ENCODE measurements at places on chromosomes 4 and X.

DNA sequence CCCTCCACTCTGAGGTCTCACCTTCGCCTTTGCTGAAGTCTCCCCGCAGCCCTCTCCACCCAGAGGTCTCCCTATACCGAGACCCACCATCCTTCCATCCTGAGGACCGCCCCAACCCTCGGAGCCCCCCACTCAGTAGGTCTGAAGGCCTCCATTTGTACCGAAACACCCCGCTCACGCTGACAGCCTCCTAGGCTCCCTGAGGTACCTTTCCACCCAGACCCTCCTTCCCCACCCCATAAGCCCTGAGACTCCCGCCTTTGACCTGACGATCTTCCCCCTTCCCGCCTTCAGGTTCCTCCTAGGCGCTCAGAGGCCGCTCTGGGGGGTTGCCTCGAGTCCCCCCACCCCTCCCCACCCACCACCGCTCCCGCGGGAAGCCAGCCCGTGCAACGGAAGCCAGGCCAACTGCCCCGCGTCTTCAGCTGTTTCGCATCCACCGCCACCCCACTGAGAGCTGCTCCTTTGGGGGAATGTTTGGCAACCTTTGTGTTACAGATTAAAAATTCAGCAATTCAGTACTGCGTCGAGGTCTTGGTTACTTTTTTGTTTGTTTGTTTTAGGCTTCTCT is 5.0 kb downstream of the SOD3 start:
- DNase-seq, result no peak

DNA sequence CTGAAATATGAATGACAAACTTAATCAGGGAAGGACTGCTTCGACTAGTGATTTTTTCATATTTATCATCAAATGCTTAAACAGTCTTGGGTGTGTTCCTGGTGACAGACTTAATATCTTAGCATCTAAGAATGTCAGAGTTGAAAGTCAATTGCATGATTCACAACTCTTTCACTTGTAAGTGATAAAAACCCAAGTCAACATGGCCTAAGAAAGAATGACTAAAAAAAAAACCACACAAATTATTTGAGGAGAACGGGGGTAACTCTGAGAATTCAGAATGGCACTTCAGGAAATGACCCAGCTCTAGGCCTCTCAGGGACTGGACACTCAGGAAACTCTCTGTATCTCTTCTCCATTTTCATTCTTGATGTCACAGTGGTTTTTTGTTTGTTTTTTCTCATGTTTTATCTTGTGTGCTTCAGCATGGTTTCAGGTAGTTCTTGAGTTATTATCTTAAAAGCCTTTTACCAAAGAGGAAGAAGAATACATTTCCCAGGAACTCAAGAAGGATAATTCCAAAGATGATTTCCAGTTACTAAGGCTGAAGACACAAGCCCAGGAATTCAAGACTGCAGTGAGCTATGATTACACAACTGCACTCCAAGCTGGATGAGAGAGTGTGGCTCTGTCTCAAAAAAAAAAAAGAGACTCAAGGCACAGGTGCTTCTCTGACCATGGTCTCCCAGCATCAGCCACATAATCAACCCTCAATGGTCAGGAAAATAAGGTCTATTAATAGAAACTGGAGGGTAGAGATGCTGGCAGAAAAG is 1697.8 kb upstream of the IGFBP7 start:
- no peak for DNase-seq

GRCh38 chrX:120486786-120487185 is 17.7 kb upstream of the LAMP2 start:
- no peak for DNase-seq

- no peak for DNase-seq
Observed at GRCh38 chr4:182600856-182601255, 316.3 kb downstream of the DCTD start.

- no peak for DNase-seq
Observed at GRCh38 chr4:152655272-152656129, 24.3 kb downstream of the TMEM154 start.

GRCh38 chr4:82381661-82382296 is 8.0 kb upstream of the HNRNPD start:
- DNase-seq, result no peak

DNA sequence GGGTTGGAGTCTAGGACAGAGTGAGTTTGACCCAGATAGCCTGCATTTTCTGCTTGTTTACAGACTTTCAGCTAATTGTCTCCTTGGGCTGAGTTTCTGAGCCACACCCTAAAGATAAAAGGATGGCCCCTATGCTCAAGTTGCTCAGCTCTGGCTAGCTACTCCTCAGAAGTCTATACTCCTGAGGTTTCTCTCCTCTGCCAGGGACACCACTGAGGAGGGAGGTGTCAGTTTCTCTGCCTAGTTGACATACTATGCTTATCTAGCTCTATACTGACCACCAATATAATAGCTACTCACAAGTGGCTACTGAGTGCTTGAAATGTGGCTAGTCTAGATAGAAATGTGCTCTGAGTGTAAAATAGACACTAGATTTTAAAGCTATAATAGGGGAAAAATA is 23.6 kb downstream of the HADH start:
- no peak for DNase-seq

DNA sequence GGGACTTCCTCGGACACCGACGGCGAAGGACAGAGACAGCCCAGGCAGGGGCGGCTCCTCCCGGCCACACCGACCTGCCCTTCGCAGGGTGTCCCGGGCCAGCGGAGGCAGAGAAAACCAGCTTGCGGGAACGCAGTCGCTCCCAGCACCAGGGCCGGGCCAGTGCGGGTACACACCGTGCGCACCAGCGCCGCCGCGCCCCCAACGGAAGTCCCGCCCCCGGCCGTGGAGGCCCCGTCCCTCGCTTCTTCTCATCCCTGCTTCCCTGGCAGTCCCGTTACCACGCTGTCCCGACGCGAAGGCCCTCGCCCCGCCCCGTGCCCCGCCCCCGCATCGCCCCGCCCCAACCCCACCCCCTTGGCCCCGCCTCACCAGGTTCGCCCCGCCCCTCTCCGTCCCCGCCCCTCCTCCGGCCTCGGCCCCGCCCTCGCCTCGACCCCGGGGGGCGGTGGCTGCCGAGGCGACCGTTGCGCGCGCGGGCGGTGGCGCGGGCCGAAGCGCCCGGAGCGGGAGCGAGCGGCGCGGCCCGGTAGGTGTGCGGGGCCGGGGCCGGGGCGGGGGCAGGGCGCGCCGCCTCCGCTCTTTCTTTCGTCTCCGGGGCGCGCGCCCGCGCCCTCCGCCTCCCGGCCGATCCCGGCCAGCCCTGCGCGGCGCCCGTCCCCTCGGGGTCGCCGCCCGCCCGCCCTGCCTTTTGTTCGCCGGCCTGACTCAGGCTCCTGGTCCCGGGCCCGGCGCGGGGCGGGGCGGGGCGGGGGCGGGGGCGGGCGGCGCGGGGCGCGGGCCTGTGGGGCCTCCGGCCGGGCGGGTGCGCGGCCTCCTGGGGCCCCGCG is at the start of gene RGS12:
RGS12 (plus strand) TSS at position 451 of the 830 bp plus-strand sequence. CDS start 23,150 bp downstream, outside the sequence.
- peak; percentile 90 for DNase-seq

- DNase-seq, result no peak
Observed at GRCh38 chrX:69073241-69073640, 92.0 kb downstream of the PJA1 start.

GRCh38 chr4:8286719-8287342 is 17.3 kb downstream of the HTRA3 start:
- no peak for DNase-seq

DNA sequence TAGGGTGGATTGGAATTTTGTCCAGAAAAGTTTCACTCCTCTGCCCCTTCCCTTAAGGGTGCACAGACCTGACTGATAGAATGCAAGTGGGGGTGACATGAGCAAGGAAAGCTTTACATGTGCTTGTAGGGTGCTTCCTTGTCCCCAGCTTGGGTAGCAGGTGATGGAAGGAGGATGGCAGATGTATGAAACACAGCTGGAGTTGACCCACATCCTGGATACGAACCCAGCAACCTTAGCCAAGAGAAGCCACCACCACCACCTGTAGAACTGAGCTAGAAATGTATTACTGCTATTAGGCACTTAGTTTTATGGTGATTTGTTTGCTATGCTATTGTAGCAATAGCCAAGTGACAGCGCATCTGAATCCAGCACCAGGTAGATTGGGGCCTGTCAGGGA is 227.4 kb downstream of the HS3ST1 start:
- DNase-seq, result no peak

GRCh38 chrX:104742355-104742754 is 176.4 kb downstream of the IL1RAPL2 start:
- no peak for DNase-seq

DNA sequence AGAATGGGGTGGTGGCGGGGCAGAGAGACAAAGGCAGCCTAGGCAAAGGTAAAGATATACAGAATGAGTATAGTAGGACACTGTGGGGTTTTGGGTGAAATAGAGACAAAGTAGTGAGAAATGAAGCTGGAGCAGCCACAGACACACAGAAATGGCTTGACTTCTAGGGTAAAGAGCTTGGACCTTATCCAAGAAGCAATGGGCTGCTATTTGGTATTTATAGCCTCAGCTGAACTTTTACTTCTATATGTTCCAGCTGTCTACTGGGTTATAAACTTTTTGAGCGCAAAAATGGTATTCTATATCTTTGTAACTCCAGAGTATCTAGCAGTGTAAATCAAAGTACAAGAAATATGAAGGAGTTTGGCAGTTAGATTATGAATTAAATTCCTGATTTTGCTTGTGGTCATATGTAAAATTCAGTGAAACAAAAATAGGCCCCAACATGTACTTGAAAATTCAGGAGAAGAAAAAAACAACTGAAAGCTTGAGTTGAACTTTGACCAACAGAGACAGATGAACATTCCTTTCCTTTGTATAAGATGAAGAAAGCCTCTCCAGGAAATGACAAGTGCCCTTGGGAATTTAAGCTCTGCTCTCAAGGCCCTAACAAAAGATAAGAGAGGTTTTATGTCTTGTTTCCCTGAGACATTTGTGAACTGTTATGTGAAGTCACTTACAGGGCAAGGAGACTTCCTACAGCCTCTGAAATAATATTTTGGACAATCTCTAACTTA is 354.1 kb downstream of the CHIC1 start:
- peak; percentile 97 for DNase-seq

DNA sequence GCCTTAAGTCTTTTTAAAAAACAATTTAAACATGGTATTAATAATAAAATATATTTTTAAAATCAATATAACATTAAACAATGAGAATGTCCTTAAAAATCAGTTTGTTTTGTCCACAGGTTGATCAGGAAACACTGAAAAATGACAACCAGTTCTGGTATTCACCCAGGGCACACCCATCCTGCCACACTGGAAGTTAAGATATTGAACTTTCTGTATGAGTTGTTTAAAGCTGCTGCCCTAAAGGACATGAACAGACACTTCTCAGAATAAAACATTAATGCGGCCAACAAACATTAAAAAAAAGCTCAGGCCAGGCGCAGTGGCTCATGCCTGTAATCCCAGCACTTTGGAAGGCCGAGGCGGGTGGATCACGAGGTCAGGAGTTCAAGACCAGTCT is 15.0 kb upstream of the HOPX start:
- DNase-seq, result no peak

DNA sequence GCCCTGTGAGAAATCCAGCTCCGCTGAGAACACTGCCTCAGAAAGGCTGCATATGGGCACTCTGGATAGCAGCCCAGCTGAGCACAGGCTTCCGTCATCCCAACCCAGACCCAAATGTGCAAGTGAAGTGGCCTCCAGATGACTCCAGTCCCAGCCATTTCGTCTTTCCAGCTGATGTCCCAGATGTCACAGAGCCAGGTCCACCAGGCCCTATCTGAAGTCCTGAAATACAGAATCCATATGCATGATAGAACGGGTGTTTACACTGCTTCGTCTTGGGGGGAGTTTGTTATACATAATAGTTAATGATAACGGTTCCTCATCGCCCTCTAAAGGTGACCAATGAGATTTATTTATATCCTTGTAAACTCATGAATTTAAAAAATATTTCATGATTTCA is 72.6 kb upstream of the TRIM2 start:
- no peak for DNase-seq

- no peak for DNase-seq
Observed at GRCh38 chr4:112029771-112030171, 115.5 kb upstream of the FAM241A start.

GRCh38 chr4:85078016-85078415 is 111.5 kb upstream of the WDFY3 start:
- peak; percentile 2 for DNase-seq

- no peak for DNase-seq
Observed at GRCh38 chr4:100983426-100983825, 363.9 kb downstream of the PPP3CA start.

GRCh38 chrX:46547857-46548256 is 2.6 kb upstream of the ZNF674 start:
- DNase-seq, result peak; percentile 91

- DNase-seq, result peak; percentile 39
Observed at GRCh38 chr4:114178392-114178791, 198.9 kb upstream of the ARSJ start.

- DNase-seq, result no peak
Observed at GRCh38 chr4:87029356-87029755, 94.5 kb downstream of the AFF1 start.

DNA sequence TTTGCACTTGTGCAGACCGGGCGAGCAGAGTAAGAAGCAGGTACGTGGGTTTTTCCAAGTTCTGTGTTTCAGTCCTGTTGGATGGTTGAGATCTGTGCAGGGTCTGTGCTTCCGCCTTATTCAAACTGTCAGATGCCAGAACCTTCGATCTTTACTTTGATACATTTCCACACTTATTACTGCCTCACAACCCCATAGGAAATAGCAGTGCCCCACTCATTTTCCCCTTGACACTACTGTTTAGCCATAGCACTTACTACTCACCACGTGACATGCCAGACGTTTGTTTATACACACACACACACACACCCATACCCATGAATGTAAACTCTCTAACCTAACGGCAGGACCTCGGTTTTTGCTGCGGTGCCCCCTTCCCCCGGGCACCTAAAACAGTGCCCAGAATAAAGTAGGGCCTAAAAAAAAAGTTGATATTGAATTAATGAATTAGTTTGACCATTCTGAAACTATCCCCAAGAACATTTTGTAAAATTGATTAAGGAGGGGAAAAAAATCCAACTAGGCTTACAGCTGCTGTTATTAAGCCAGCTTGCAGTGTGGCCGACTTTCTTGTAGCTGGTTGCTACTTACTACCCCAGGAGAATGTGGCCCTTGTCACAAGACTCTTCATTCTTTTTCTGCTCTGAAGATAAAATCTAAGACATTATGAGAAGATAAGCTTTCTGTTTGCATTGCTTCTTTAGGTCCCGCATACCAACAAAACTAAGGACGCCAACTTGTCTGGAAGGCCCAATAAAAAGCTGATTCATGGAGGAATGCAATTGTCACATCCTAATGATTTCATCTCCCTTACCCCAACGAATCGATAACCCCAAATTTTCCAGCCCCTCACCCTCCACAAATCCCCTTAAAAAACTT is 704 bp upstream of the SEPSECS start:
- peak; percentile 68 for DNase-seq

DNA sequence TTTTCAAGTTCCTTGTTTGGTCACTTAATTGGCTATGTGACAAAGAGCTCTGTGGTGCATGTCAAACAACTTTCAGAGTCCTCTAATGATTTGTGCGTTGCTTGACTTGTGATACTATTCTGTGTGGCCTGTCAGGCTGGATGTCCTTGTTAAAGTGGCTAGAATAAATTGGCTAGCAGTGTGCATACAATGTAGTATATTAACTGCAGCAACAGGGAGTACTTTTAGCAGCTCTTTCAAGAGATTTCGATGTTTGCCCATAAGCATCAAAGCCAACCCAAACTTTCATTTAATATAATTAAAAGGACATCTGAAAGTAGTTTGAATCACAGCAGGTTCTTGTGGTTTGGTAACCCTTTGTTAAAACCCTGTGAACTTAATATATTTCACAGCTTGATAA is 718.9 kb downstream of the ADGRL3 start:
- DNase-seq, result no peak

All from fibroblast of lung (primary cell).